ENCODE measurements at places on chromosomes 3 and 15.

- no peak for DNase-seq
Observed at GRCh38 chr3:149489060-149489690, 14.7 kb downstream of the TM4SF4 start.

GRCh38 chr3:87227835-87228144 is 681 bp downstream of the CHMP2B start:
- no peak for DNase-seq

GRCh38 chr3:12560505-12561190 is 3.8 kb downstream of the MKRN2 start:
- peak; percentile 15 for DNase-seq

DNA sequence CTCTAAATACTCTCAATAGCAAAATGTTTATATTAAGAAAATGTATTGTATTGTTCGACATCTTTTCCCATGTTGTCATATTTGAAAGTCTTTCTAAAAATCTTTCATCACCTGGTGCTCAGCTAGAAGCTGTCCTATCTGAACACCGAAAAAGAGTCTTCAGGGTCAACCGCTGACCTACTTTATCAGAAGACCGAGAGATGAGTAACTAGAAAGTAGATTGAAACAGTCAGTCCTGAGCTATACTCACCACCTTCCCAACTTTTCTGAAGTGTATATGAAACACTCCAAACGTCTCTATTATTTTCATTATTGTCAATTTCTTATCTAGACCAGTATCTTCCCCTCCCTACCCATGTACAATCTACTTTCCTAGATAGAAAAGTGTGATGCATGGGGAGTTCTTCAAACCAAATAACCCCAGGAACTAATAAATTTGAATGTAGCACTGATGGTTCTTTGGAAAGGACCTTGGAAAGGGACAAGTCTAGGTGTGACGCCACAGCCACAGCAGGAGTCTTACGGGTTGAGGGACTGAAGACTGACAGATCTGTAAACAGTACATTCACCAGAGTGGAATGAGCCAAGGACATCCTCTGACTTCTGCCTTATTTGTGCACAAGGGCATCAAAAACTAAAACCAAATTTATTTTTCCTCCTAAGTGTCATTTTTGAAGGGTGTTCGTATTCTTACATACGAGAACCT is 58.6 kb downstream of the TMOD3 start:
- DNase-seq = no peak

DNA sequence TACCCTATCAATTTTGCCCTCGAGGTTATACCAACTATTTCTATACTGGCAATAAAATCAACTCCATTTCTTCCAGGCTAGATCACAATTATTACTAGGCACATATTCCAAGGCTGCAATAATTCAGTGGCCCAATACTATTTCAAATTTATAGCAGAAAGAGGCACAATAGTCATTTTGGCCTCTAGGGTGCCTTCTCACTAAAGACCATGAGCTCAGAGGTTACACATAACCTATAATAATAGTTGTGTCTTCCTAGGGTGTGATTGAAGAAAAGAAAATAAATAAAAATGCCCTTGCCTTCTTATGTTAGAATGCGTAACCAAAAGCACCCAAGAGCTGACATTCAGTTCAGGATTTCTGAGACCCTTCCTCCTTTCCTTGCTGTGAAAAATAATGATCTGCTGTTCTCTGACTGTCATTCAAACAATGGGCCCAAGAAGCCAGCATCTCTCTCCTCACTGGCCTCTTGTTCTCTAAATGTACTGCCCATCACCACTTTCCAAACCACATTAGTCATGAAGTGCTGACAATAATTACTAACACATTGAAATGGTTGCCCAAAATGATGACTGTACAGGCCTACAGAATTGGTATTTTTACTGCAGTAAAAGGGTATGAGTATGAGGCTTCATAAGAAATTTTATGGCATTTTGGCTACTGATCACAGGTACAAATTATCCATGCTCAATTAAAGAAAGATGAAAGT is 244.8 kb downstream of the LRRN1 start:
- DNase-seq = no peak

DNA sequence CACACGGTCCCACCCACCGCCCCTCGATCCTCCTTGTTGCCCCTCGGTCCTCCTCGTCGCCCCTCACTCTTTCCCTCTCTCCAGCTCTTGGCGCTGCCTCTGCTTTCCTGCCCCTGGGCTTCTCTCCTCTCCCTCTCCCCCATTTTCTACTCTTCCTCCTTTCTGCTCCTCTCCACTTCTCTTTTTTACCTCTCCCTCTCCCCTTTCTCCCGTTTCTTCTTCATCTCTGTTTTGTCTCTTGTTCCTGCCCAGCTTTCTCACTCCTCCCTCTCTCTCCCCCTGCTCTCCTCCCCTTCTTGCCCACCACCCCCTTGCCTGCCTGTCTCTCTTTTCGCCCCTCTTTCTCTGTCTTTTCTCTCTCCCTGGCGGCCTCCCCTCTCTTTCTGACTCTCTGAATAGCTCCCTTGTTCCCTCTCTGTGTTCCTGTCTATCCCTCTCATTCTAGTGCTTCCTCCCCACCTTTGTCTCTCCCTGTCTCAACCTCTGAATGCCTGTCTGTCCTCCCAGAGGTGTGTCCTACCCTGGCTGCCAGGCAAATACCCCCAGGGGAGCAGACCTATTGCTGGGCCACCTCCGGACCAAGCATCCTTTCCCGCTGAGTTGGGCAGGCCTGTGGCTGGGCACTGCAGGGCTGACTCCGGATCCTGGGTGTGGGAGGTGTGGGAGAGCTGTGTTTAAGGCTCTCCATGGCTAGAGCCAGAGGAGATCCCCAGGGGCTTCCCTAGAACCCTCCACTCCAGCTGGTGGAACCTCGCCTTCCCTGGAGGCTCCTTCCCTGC is 41.0 kb downstream of the EPHB3 start:
- DNase-seq = no peak

DNA sequence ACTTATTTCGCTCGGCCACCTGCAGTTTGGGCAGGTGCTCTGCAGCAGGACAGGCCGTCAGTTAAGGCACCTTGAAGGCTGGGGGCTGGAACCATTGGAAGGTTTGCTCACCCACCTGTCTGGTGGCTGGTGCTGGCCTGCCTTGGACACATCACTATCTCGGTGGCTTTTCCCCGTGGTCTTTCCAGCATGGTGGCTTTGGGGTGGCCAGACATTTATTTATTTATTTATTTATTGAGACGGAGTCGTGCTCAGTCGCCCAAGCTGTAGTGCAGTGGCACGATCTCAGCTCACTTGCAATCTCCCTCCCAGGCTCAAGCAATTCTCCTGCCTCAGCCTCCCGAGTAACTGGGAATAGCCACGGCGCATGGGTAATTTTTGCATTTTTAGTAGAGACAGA is 11.7 kb downstream of the ISG20 start:
- DNase-seq = no peak

- no peak for DNase-seq
Observed at GRCh38 chr3:151209654-151210053, 6.6 kb upstream of the GPR171 start.

DNA sequence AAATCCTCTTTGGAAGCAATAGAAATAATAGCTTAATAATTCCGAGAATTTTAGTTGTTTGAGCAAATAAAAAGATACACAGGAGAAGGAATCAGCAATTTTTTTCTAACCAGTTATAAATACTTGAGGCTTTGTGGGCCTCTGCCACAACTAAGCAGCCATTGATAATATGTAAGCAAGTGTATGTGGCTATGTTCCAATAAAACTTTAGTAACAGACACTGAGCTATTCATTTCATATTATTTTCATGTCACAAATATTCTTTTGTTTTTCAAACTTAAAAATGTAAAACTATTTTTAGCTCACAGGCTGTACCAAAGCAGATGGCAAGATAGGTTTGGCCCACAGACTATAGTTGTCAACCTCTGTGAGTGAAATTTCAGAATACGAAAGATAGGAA is 85.7 kb downstream of the MSL2 start:
- DNase-seq = no peak

Measured in head of caudate nucleus (tissue), 42 donors.